ENCODE measurements at places on chromosomes 16 and 17.

- DNase-seq: no peak
These were observed 58.9 kb upstream of the LRRC37A3 start for GRCh38 chr17:64978138-64978537.

GRCh38 chr16:50841081-50841886, 99.4 kb downstream of the CYLD start:
- peak; percentile 20 for DNase-seq

DNA sequence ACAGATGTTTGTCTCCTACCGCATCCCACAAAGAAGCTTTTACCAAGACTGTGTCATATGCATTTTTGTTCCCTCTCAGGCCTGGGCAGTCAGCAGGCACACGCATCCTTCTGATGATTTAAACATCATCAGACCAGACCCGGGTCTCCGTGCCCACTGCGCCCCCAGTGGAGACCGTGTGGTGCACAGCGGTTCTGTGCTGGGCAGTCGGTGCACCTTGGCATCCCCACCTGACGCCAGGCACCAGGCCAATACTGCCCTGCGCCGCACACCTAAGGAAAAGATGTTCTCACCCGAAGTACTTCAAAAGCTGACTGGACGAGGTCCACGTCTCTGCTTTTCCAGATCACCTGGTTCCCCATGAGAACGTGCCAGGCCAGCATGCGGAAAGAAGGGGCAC, 10.6 kb upstream of the PLD6 start:
- no peak for DNase-seq

- no peak for DNase-seq
These were observed 50.1 kb downstream of the PECAM1 start for GRCh38 chr17:64340557-64340956.

DNA sequence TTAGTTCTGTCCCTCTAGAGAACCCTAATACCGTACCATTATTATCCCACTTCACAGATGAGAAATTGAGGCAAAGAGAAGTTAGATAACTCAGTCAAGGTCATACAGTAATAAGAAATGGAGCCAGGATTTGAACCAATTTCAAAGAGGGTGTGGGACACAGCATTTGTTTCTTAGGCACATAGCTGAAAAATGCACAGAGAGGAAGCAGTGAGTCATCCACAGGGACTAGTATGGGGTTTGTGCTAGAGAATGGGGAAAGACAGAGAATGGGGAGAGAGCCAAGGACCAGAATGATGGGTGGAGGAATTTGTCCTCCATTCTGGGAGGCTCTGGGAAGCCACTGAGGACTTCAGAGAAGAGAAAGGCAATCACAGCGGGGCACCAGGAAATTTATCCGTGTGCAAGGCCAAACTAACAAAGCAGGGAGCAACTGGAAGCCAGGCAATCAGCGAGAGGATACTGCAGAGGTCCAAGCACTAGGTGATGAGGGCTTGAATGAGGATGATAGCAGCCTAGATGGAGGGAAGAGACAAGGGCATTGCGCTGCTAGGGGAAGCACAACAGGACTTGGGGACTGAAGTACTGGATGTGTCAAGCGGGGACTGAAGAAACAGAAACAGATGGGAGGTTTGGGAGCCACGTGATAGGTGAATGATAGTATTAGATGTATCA, 78.1 kb upstream of the ZFHX3 start:
- no peak for DNase-seq

DNA sequence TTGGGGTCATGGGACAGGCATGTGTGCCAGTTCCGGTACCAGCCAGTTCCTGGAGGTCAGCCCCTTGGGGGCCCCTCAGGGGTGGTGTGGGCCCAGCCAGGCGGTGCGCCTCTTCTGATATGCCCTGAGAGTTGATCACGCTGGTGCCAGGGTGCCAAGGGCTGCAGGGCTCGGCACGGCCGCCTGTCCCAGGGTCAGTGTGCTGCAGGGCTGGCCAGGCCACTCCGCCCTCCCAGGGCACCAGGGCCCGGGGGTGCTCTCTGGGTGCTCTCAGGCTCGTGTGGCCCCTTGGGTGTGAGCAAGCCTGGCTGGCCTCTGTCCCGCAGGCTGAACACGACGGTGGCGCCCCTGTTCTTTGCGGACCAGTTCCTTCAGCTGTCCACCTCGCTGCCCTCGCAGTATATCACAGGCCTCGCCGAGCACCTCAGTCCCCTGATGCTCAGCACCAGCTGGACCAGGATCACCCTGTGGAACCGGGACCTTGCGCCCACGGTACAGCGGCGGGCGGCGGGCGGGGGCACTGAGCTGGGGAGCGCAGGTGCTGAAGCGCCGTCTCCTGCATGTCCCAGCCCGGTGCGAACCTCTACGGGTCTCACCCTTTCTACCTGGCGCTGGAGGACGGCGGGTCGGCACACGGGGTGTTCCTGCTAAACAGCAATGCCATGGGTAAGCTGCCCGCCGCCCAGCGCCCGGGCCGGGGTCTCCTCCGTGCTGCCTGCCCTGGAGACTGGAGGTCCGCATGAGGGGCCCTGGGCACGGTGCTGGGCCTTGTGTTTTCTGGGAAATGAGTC, 6.0 kb downstream of the GAA start:
- DNase-seq: peak; percentile 2

- no peak for DNase-seq
These were observed 4.6 kb upstream of the GHDC start for GRCh38 chr17:42198897-42199296.

Data from activated gamma-delta T cell treated with Interleukin-2 at 50 U/mL for 16 hours (primary cell).